ENCODE measurements at places on chromosomes 2 and 18.

DNA sequence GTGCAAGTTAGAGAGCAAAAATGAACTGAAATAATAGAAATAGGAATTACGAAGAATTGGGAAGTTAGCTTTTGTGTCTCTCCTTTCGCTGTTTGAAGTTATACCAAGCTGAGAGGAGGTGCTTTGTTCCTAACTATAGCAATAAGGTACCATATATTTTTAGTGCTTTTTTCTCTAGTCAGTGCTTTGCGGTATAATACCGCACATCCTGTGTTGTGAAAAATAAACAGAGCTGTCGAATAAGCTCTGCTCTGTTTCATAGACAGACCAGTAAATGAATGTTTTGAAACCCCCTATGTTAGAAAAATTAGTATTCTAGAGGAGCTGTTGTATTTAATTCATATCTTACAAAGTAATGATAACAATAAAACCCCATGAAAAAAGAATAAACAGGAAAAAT lies 130.8 kb downstream of the MAP4K4 start:
- DNase-seq, result peak; percentile 41

DNA sequence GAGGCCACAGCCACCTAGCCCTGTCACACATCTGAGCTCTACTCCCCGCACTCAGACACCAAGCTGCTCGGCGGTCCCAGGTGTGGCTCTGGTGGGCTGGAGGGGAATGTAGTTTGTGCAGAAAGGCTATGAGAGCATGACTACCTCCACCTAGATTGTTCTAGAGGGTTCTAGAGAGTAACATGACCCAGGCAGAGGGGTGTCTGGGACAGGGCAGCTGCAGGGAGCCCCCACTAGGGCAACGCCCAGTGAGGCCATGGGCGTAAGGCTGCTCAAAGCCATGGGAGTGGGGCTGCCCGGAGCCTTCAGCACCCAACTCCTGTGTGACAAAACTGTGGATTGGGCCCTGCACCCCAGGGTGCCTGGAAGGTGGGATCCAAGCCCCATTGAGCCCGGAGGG lies 511.4 kb upstream of the MYT1L start:
- DNase-seq, result no peak

DNA sequence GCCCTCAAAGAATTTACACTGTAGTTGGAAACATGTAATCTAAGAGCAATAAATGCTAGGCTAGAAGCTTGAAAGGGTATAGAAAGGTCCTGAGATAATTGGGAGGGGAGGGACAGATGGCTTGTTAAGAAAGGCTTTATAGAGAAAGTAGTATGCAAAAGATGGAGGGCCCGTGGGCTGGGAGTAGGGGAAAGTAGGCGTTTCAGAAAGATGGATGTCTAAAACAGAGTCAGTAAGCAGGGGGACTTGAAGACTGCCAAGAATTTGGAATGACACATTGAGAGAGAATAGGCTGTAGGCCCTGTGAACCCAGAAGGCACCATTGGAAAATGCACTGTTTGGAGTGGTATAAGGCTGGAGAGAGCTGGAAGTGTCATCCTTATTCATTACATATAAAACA lies 822 bp downstream of the PSMG2 start:
- no peak for DNase-seq

- DNase-seq, result no peak
Measured at GRCh38 chr18:9454061-9454703, 21.1 kb upstream of the RALBP1 start.

GRCh38 chr18:13011719-13012118 lies 20.6 kb downstream of the CEP192 start:
- no peak for DNase-seq

GRCh38 chr2:186559848-186560247 lies 30.0 kb upstream of the ITGAV start:
- DNase-seq, result no peak
